ENCODE measurements at places on chromosomes 5 and 9. TPM values are rescaled to one million over a fixed set of nuclear protein-coding genes. Genes with fewer than 3 reads are reported as not detected.
A peak's percentile ranks its signal among the peaks of the same experiment; 100 is the strongest.

- no peak for DNase-seq
Observed at GRCh38 chr9:131500939-131501541, 1.7 kb upstream of the POMT1 start.

GRCh38 chr5:137201876-137202275, 297.2 kb downstream of the SPOCK1 start:
- no peak for DNase-seq

ZNF346 gene
- total RNA-seq, result 8.5 TPM

GRCh38 chr9:3730511-3730922, 204.7 kb upstream of the RFX3 start:
- no peak for DNase-seq

DNA sequence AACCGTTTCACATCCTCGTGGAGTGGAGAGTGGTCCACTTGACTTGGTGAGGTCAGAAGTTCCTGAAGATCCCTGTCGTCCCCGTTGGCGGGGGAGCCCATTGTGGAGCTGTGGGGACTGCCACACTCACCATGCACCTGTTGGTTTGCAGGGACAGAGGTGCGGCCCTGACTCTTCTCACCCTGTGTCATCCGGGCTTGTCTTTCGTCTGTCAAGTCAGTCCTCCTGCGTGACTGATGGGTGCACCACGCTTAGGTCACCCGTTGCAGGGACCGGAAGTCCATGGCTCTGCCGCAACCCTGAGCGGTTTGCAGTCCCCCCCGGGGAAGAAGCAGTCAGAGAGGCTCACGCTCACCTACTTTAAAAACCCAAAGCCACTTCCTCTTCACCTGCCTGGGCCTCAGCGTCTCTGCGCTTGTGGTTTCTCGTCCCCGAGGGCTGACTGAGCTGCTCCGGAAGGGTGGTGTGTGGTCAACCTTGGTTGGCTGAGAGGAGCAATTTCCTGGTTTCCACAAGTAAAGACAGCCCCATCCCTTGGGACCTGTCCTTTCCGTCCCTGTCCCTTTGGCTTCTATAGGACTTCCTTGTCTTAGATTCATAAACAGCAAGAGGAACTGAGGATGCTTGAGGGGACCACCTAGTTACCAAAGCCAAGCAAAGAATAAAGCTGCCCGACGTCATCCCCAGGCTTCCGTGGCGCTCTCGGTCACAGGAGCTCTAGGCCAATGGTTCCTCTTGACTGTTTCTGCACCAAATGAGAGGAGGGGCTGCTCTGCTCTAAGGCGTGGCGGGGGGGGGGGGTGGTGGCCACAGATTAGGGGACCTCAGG, 53.2 kb downstream of the USP20 start:
- DNase-seq, result peak; percentile 53

- DNase-seq, result no peak
Observed at GRCh38 chr9:21684831-21685362, 117.5 kb upstream of the MTAP start.

DNA sequence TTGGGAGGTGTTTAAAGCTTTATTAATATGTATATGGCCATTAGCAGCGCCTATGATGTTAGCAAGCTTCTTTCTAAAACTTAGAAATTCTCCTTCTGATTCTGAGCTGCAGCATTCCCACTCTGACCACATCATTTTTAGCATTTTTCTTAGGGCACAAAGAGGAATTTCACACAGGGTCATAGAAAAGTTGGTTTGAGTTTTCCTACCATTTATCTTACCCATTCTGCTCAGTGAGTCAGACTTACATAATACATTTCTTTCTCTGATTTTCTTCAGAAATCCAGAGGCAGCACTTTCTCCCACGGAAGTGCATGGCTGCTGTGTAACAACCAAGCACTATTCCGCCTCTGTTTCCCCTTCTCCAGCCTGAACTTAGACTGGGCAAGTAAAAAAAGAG, 246.6 kb downstream of the ARL15 start:
- DNase-seq, result no peak

DNA sequence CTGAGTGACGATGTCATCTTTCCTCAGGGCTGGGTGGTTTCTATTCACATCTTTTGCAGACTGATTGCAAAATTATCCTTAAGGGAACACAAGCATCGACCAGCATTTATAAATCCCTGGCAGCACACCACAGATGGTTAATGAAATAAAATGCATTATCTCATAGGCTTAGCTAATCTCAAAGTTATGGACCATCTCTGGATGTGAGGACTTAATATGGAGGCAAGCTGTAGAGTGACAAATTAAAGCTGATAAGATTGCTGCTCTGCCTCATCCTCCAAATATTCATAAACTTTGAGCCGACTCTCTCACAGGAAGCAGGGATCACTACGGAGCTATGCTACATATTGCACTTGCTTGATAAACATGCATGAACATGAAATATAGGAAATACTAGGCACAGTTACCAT, 663.2 kb upstream of the RGMB start:
- DNase-seq, result no peak

- no peak for DNase-seq
Observed at GRCh38 chr5:132469380-132470009, 21.1 kb downstream of the IRF1 start.

GRCh38 chr5:11182441-11183080, 421.5 kb upstream of the DAP start:
- no peak for DNase-seq
